ENCODE measurements at places on chromosomes 11 and 22.

DNA sequence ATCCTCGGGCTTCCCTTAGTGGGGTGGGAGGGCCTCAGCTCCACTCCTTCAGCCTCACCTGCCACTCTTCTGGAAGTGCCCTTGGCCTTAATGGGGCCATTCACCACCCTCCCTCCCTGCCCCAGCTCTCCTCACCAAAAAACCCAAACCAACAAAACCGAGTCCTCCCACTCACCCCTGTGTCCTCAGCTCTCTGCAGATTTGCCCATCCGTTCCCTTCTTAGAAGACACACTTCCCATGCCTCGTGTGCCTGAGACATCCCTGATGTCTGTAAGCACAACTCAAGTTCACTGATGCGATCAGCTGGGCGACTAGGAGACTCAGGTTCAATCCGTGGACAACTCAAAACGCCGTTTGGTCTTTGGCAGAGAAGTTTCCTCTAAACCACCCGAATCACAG is 839.2 kb downstream of the TBC1D22A start:
- no peak for DNase-seq

- no peak for DNase-seq
These were observed 73.2 kb downstream of the CTNND1 start for GRCh38 chr11:57834852-57835251.

GRCh38 chr22:45885171-45885840 is 91.7 kb downstream of the WNT7B start:
- no peak for DNase-seq

- no peak for DNase-seq
These were observed 3.7 kb upstream of the CHST1 start for GRCh38 chr11:45669146-45669545.

GRCh38 chr11:20022363-20023081 is 137.8 kb downstream of the DBX1 start:
- no peak for DNase-seq

All from activated naive CD4-positive, alpha-beta T cell treated with Interleukin-2 at 50 U/mL for 16 hours (primary cell).